PC-3 (cell line): ENCODE measurements at places on chromosomes 4 and X. TPM values are rescaled to one million over a fixed set of nuclear protein-coding genes. Genes with fewer than 3 reads are reported as not detected.

The KLB gene
- total RNA-seq = not detected in 2 replicates

The MAGEB1 gene
- not detected in 2 replicates for total RNA-seq

The ELK1 gene
- 59.0 and 63.1 TPM in 2 replicates for total RNA-seq

The MBNL3 gene
- total RNA-seq = 4.4 and 9.7 TPM in 2 replicates

The PLXNA3 gene
- 5.3 and 21.8 TPM in 2 replicates for total RNA-seq

The RTL3 gene
- not detected in 2 replicates for total RNA-seq

The MND1 gene
- total RNA-seq = 7.9 and 8.9 TPM in 2 replicates

The SPACA5 gene
- not detected in 2 replicates for total RNA-seq

The PAGE2 gene
- not detected in 2 replicates for total RNA-seq

The ZMAT1 gene
- not detected in 2 replicates for total RNA-seq

The ZXDA gene
- 2.9 and 3.2 TPM in 2 replicates for total RNA-seq

The RP2 gene
- total RNA-seq = 11.0 and 12.4 TPM in 2 replicates

DNA sequence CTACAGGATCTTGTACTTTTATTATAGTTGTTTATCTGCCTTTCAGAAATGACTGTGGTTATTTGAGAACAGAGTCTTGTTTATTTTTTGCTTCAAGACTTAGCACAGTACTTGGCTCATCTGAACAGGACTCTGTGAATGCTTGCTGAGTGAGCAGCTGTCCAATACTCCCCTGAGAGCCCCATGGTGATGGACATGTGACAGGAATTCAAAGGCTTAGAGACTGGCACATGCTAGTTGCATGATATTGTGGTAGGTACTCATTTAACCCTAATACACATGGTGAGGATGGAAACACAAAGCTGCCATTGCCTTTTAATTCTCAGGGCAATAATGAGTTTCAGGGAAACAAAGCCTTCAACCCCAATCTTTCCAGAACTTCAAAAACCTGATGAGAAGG, 97.3 kb downstream of the GEMIN8 start:
- peaks cover 19% of the 10 kb centered on the region for H3K4me1 ChIP-seq
- no peak for DNase-seq
- H3K4me3 ChIP-seq = no peak overlapping the region
- no peaks in the 10 kb centered on the region for H3K36me3 ChIP-seq
- H3K27ac ChIP-seq = no peak overlapping the region

DNA sequence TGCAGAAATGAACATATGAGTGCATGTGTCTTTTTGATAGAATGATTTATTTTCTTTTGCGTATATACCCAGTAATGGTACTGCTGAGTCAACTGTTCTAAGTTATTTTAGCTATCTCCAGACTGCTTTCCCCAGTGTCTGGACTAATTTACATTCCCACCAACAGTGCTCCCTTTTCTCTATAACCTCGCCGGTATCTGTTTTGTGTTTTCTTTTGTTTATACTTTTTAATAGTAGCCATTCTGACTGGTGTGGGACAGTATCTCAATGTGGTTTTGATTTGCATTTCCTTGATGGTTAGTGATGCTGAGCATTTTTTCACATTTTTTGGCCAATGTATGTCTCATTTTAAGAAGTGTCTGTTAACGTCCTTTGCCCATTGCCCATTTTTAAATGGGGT, 218.6 kb upstream of the KCNIP4 start:
- no peak overlapping the region for H3K4me3 ChIP-seq
- H3K27me3 ChIP-seq = no peaks in the 10 kb centered on the region
- DNase-seq = no peak
- H3K4me1 ChIP-seq = peaks cover 12% of the 10 kb centered on the region
- no peaks in the 10 kb centered on the region for H3K36me3 ChIP-seq
- H3K27ac ChIP-seq = no peak overlapping the region

- no peak overlapping the region for H3K4me3 ChIP-seq
- H3K4me1 ChIP-seq = no peaks in the 10 kb centered on the region
- no peak for DNase-seq
- H3K27me3 ChIP-seq = no peaks in the 10 kb centered on the region
- no peaks in the 10 kb centered on the region for H3K36me3 ChIP-seq
These were observed 93.1 kb downstream of the SLC16A2 start for GRCh38 chrX:74514384-74514783.

DNA sequence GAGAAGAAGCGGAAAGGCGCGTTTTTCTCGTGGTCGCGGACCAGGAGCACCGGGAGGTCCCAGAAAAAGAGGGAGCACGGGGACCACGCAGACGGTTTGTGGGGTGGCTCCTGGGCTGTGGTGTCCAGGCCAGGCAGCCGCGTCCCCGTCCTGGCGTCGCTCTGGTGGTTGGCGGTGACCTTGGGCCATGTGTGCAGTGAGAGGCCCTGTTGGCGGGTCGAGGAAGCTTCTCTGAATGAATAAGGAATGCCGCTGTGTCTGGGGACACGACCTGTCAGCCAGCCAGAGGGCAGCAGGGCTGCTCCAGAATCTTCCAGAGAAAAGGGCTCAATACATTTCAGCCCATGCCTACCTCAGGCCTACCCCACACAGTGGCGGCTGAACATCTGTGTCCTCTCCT, 24.3 kb upstream of the HGFAC start:
- H3K27ac ChIP-seq = no peak overlapping the region
- no peaks in the 10 kb centered on the region for H3K27me3 ChIP-seq
- no peak for DNase-seq
- no peak overlapping the region for H3K4me3 ChIP-seq
- H3K4me1 ChIP-seq = no peaks in the 10 kb centered on the region

GRCh38 chr4:53598901-53599300, 7.6 kb upstream of the LNX1 start:
- no peaks in the 10 kb centered on the region for H3K36me3 ChIP-seq
- no peak for DNase-seq
- H3K4me1 ChIP-seq = peaks cover 4% of the 10 kb centered on the region; the same call in 1 of the 2 replicates

DNA sequence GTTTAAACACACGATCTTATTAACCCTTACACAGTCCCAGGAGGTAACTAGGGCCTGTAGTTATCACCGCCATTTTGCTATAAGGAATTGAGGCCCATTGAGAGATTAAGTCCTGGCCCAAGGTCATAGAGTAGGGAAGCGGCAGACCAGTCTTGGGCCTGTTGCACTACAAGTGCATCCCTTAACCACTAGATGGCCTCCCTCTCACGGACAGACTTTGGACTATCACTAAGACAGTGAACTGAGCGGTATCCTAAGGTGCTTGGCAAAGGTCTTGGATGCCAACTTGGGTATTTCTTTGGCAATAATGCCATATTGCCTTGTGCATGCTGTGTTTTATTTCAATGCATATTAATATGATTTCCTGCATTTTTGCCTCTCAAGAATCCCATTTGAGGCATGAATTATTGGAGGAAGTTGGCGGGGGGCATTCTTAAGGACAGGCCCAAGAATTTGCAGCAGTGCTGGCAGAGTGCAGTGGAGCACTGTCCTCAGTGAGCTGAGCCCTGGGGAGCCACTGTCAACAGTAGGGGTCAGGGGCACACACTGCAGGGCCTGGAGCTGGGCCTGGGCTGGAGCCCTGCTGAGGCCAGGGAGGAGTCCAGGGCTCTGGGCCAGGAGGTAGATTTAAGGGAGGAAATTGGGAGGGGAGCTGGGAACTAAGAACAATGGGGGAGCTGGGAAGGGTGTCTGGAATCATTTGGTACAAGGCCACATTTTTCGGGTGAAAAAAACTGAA, 147.4 kb downstream of the SMIM20 start:
- no peak overlapping the region for H3K27ac ChIP-seq
- peak; percentile 77 for DNase-seq
- no peaks in the 10 kb centered on the region for H3K36me3 ChIP-seq
- no peaks in the 10 kb centered on the region for H3K27me3 ChIP-seq
- H3K4me1 ChIP-seq = no peaks in the 10 kb centered on the region

- peaks cover 20% of the 10 kb centered on the region; the same call in 1 of the 2 replicates for H3K27me3 ChIP-seq
- no peak overlapping the region for H3K27ac ChIP-seq
- H3K36me3 ChIP-seq = no peaks in the 10 kb centered on the region
- DNase-seq = no peak
- H3K4me1 ChIP-seq = no peaks in the 10 kb centered on the region
- no peak overlapping the region for H3K4me3 ChIP-seq
These were observed 57.1 kb downstream of the COMMD8 start for GRCh38 chr4:47406408-47406807.

DNA sequence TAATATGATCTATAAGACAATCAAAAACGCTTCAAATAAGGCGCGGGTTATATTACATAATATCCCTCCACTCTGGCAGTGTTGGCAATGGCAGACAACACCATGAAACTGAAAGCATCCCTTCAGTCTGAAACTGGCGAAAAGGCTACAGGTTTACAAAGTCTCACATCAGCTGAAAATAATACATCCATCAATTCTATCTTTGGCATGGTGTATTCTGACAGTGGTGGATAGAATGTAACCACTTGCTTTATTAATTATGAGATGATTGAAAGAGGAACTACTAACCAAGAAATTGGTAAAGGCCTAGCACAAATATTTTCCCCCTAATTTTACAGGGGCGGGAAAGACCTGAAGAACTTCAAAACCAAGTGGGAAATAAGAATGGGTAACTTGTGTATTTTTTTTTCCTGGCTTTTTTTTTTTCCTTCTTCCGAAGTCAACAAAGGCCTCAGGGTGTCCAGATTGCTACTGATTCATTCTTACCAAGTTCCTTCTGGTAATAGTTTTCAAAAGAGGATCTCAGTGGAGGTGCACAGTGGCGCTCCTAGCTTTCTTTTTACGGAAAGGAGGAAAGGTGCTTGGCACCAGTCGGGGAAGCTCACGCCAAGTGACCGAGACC, 728 bp downstream of the UBA6 start:
- H3K4me3 ChIP-seq = peak overlapping the region; percentile 86
- DNase-seq = peak; percentile 52
- peaks cover 10% of the 10 kb centered on the region for H3K36me3 ChIP-seq
- H3K4me1 ChIP-seq = peaks cover 39% of the 10 kb centered on the region

GRCh38 chr4:90624781-90625180, 497.6 kb downstream of the CCSER1 start:
- H3K36me3 ChIP-seq = no peaks in the 10 kb centered on the region
- no peaks in the 10 kb centered on the region for H3K27me3 ChIP-seq
- H3K4me1 ChIP-seq = no peaks in the 10 kb centered on the region
- DNase-seq = no peak
- H3K27ac ChIP-seq = no peak overlapping the region
- no peak overlapping the region for H3K4me3 ChIP-seq

DNA sequence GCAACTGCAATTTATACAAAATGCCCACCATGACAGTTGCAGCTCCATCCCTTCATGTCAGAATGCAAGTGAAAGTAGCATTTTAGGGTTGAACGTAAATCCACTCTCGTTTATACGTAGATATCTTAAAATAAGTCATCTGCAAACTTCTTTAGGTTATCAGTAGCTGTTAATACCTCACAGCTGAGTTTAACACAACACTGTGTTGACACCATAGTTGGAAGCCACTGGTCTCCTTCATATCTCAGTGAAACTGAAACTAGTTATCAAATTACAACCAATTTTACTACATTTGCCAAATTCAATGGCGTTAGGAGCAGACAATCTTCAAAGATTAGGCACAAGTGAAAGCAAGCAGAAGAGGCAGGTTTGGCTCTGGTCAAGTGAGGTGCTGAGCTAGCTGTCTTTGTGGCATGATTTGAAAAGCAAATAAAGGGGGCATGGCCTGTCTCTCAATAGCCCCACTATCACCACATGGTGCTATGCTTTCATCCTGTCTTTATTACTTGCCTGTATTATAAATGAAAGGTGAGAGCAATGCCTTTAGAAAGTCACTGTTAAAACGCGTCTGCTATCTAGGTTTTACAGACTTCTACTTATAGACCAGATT, 12.3 kb downstream of the PPP3CA start:
- H3K36me3 ChIP-seq = no peaks in the 10 kb centered on the region
- H3K4me3 ChIP-seq = no peak overlapping the region
- H3K4me1 ChIP-seq = peaks cover 17% of the 10 kb centered on the region
- no peak for DNase-seq
- no peak overlapping the region for H3K27ac ChIP-seq
- no peaks in the 10 kb centered on the region for H3K27me3 ChIP-seq

- peaks cover 14% of the 10 kb centered on the region for H3K4me1 ChIP-seq
- peak overlapping the region; percentile 80 for H3K4me3 ChIP-seq
These were observed 450 bp downstream of the ACSL1 start for GRCh38 chr4:184825141-184825895.

DNA sequence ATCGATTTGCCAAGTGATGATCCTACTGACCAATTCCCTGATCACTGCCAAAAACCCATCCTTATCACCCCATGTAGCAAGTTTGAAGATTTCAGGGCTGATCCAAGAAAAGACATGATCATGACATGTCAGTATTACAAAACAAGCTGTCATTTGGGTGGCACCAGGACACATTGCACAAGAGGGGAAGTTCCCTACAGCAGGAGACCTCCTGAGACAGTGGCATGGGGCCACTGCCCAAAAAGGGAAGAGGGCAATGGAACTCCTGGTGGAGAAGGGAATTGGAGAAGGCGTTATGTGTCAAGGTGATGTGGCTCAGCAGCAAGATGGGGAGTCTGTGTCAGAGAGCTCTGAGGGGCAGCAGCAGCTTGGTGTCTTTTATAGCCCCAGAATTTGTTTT, 43.4 kb downstream of the ZNF182 start:
- no peaks in the 10 kb centered on the region for H3K36me3 ChIP-seq
- no peak overlapping the region for H3K27ac ChIP-seq
- H3K27me3 ChIP-seq = no peaks in the 10 kb centered on the region
- no peak overlapping the region for H3K4me3 ChIP-seq
- no peaks in the 10 kb centered on the region for H3K4me1 ChIP-seq

DNA sequence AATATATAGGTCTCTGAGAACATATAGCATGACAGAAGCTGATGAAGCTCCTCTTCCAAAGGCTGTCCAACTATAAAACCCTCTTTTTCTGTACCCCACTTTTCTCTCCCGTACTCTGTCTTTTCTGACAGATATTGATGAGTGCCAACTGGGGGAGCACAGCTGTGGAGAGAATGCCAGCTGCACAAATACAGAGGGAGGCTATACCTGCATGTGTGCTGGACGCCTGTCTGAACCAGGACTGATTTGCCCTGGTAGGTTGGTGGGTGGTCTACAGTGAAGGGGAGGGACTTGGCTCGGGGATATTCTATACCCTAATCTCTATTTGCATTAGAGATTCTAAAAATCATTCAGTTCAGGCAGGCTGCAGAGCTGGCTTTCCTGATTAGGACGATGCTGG, 80.4 kb downstream of the EGF start:
- peaks cover 12% of the 10 kb centered on the region for H3K4me1 ChIP-seq
- H3K27ac ChIP-seq = no peak overlapping the region
- no peaks in the 10 kb centered on the region for H3K27me3 ChIP-seq
- no peak for DNase-seq
- no peak overlapping the region for H3K4me3 ChIP-seq
- H3K36me3 ChIP-seq = no peaks in the 10 kb centered on the region

- H3K36me3 ChIP-seq = peaks cover 5% of the 10 kb centered on the region; the same call in 1 of the 2 replicates
- H3K4me1 ChIP-seq = peaks cover 33% of the 10 kb centered on the region
- H3K4me3 ChIP-seq = peak overlapping the region; percentile 93
- H3K27me3 ChIP-seq = no peaks in the 10 kb centered on the region
- DNase-seq = no peak
These were observed 2.7 kb downstream of the EFNB1 start for GRCh38 chrX:68831405-68832100.

DNA sequence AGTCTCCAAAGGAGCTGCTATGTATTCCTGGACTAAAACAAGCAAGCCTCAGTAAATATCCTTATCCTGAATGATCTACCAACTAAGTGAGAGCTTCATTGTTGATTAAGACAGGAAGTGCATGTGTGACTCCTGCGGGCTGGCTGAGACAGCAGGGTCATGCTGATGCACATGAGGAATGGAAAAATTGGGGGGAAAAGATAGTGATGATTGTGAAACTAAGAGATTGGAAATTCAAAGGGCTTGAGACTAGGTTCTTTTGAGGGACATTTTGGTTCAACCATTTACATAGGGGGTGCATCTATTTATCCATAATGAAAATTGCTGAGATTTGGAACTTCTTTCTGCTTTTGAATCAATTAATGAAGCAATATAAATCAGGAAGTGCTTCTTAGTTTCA, 61.1 kb upstream of the C1QTNF7 start:
- peaks cover 2% of the 10 kb centered on the region; the same call in 1 of the 2 replicates for H3K27me3 ChIP-seq
- H3K4me1 ChIP-seq = no peaks in the 10 kb centered on the region
- DNase-seq = no peak
- no peaks in the 10 kb centered on the region for H3K36me3 ChIP-seq
- no peak overlapping the region for H3K27ac ChIP-seq
- no peak overlapping the region for H3K4me3 ChIP-seq
